ENCODE measurements at places on chromosomes 7 and 10.
A peak's percentile ranks its signal among the peaks of the same experiment; 100 is the strongest.

GRCh38 chr10:72552857-72553256, 73.0 kb downstream of the MICU1 start:
- H3K27ac ChIP-seq: no peak overlapping the region
- no peaks in the 10 kb centered on the region for H3K27me3 ChIP-seq
- no peak for DNase-seq
- peaks cover 10% of the 10 kb centered on the region for H3K36me3 ChIP-seq

GRCh38 chr10:117980755-117981702, 65.7 kb downstream of the RAB11FIP2 start:
- no peak overlapping the region for H3K4me3 ChIP-seq
- no peaks in the 10 kb centered on the region for H3K4me1 ChIP-seq
- H3K36me3 ChIP-seq: no peaks in the 10 kb centered on the region
- DNase-seq: no peak

GRCh38 chr7:111405621-111406020, 156.7 kb downstream of the IMMP2L start:
- H3K4me1 ChIP-seq: no peaks in the 10 kb centered on the region
- H3K27ac ChIP-seq: no peak overlapping the region
- no peak for DNase-seq
- H3K36me3 ChIP-seq: no peaks in the 10 kb centered on the region
- H3K27me3 ChIP-seq: no peaks in the 10 kb centered on the region
- no peak overlapping the region for H3K4me3 ChIP-seq

GRCh38 chr10:128612195-128612594, 486.0 kb upstream of the MKI67 start:
- H3K27me3 ChIP-seq: no peaks in the 10 kb centered on the region
- no peaks in the 10 kb centered on the region for H3K36me3 ChIP-seq
- H3K27ac ChIP-seq: no peak overlapping the region
- no peak overlapping the region for H3K4me3 ChIP-seq

DNA sequence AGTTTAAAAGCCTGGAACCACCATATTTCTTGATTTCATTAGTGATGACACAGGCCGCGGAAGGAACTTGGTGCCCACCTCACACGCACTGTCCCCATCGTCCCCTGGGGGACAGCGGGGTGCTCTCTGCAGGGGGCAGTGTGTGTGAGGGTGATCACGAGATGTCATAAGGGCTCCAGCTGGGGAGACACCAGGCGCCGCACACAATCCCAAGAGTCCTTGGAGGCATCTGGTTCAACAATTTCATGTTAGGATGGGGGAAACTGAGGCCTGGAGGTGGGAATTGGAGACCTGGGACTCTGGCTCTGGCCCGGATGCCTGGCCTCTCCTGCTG, 66.4 kb downstream of the ELFN1 start:
- DNase-seq: no peak
- H3K4me1 ChIP-seq: peaks cover 17% of the 10 kb centered on the region
- H3K27me3 ChIP-seq: peaks cover 2% of the 10 kb centered on the region
- H3K27ac ChIP-seq: no peak overlapping the region
- H3K36me3 ChIP-seq: no peaks in the 10 kb centered on the region
- no peak overlapping the region for H3K4me3 ChIP-seq

GRCh38 chr10:20202337-20202736, 386.1 kb downstream of the PLXDC2 start:
- H3K4me1 ChIP-seq: no peaks in the 10 kb centered on the region
- no peak for DNase-seq
- no peak overlapping the region for H3K4me3 ChIP-seq
- no peak overlapping the region for H3K27ac ChIP-seq
- H3K27me3 ChIP-seq: no peaks in the 10 kb centered on the region

DNA sequence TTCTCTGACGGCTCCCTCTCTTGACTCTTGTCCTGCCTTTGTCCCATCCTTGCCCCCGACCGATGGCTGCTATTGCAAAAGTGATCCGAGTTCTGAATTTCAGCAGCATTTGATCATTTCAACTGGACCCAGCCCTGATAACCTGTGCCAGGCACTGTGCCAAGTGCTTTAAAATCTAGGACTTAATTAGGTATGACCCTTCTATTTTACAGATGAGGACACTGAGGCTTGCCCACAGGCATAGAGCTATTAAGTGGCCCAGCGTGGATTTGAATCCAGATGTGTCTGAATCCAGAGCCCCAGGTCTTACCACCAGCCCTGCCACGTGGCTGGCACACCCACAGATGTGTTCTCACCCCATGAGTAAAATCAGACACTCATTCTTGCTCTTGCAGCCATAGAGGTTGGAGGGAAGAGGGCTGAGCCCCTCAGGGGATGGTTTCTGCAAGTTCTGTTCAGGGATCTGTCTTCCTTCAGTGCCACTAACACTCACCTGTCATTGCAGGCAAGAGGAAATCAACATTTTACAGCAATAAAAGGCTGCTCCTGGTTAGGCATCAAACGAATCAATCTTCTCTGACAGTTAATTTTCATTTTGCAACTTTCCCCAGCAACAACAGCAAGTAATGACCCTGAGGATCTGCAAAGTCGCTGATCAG, 101.2 kb downstream of the GRID1 start:
- no peaks in the 10 kb centered on the region for H3K36me3 ChIP-seq
- H3K4me1 ChIP-seq: no peaks in the 10 kb centered on the region
- DNase-seq: peak; percentile 13
- H3K27me3 ChIP-seq: peaks cover 16% of the 10 kb centered on the region
- H3K27ac ChIP-seq: no peak overlapping the region
- H3K4me3 ChIP-seq: no peak overlapping the region

- H3K27ac ChIP-seq: no peak overlapping the region
- H3K36me3 ChIP-seq: no peaks in the 10 kb centered on the region
- DNase-seq: no peak
- no peaks in the 10 kb centered on the region for H3K4me1 ChIP-seq
- H3K4me3 ChIP-seq: no peak overlapping the region
These were observed 23.6 kb downstream of the HECW1 start for GRCh38 chr7:43136064-43136463.

GRCh38 chr7:3917436-3917835, 616.4 kb downstream of the SDK1 start:
- no peak for DNase-seq
- no peak overlapping the region for H3K4me3 ChIP-seq
- no peak overlapping the region for H3K27ac ChIP-seq
- H3K36me3 ChIP-seq: no peaks in the 10 kb centered on the region

GRCh38 chr7:37921876-37922275, 1.4 kb downstream of the EPDR1 start:
- H3K27ac ChIP-seq: no peak overlapping the region
- H3K27me3 ChIP-seq: peaks cover 40% of the 10 kb centered on the region
- no peaks in the 10 kb centered on the region for H3K36me3 ChIP-seq
- DNase-seq: no peak
- no peak overlapping the region for H3K4me3 ChIP-seq

DNA sequence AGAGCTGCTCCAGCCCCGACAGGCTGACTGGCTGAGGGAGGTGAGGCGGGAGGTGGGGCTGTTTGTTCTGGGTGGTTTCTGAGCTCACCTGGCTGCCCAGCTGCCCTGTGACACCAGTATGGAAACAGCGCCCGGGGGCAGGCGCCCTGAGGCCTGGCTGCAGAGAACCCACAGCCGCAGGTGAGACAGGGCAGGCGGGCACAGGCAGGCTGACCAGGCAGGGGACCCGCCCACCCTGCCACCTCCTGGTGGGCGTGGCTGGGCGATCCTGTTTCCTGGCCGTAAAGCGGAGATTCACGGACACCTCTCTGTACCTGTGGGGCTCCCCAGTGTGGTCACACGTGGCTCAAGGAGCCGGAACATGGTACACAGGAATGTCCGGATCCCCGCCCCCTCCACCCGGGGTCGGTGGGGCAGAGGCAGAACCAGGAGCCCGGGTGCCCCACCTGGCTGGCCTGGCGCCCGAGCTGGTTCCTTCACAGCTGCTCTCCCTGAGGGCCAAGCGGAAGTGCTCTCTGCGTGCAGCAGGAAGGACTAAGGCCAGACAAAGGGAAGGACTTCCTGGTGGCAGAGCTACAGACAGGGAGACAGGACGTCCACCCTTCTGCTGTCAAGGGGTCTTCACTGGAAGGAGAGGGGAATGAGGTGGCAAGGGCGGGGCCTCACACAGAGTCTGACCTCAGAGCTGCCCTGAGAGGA, 3.9 kb downstream of the MICALL2 start:
- H3K4me3 ChIP-seq: no peak overlapping the region
- no peak for DNase-seq
- H3K36me3 ChIP-seq: no peaks in the 10 kb centered on the region
- H3K27me3 ChIP-seq: peaks cover 6% of the 10 kb centered on the region
- no peak overlapping the region for H3K27ac ChIP-seq

GRCh38 chr10:32038777-32039176, 17.4 kb downstream of the KIF5B start:
- DNase-seq: no peak
- H3K27ac ChIP-seq: no peak overlapping the region
- peaks cover 60% of the 10 kb centered on the region for H3K36me3 ChIP-seq

GRCh38 chr7:45646207-45646821, 72.1 kb downstream of the ADCY1 start:
- peaks cover 6% of the 10 kb centered on the region for H3K4me1 ChIP-seq
- no peak overlapping the region for H3K4me3 ChIP-seq
- DNase-seq: no peak
- H3K27me3 ChIP-seq: no peaks in the 10 kb centered on the region

DNA sequence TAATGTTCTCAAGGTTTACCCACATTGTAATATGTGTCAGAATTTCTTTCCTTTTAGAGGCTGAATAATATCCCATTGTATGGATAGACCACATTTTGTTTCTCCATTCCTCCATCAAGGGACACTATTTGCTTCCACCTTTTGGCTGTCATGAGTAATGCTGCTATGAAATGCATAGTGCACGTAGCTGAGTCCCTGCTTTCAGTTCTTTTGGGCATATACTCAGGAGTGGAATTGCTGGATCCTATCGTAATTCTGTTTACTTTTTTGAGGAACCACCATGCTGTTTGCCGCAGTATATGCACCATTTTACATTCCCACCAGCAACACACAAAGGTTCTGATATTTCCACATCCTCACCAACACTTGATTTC, 60.0 kb downstream of the PRF1 start:
- H3K4me1 ChIP-seq: no peaks in the 10 kb centered on the region
- no peak for DNase-seq
- H3K36me3 ChIP-seq: no peaks in the 10 kb centered on the region
- no peak overlapping the region for H3K4me3 ChIP-seq
- no peak overlapping the region for H3K27ac ChIP-seq

GRCh38 chr7:40948239-40948638, 754.7 kb downstream of the INHBA start:
- DNase-seq: no peak
- no peaks in the 10 kb centered on the region for H3K36me3 ChIP-seq
- no peaks in the 10 kb centered on the region for H3K4me1 ChIP-seq
- H3K27ac ChIP-seq: no peak overlapping the region
- H3K4me3 ChIP-seq: no peak overlapping the region
- no peaks in the 10 kb centered on the region for H3K27me3 ChIP-seq
